ENCODE measurements at places on chromosomes 7 and 10. TPM values are rescaled to one million over a fixed set of nuclear protein-coding genes. Genes with fewer than 3 reads are reported as not detected.

Gene ITGA8
- not detected for total RNA-seq

Gene SPDYE9
- not detected for total RNA-seq

Gene CYP26C1
- 0.18 TPM for total RNA-seq

Gene STEAP1
- 3.4 TPM for total RNA-seq

Gene STN1
- 20.0 TPM for total RNA-seq

Measured in HT-29 (cell line).